Effector memory CD4-positive, alpha-beta T cell (primary cell): ENCODE measurements at places on chromosomes 12 and 14.

DNA sequence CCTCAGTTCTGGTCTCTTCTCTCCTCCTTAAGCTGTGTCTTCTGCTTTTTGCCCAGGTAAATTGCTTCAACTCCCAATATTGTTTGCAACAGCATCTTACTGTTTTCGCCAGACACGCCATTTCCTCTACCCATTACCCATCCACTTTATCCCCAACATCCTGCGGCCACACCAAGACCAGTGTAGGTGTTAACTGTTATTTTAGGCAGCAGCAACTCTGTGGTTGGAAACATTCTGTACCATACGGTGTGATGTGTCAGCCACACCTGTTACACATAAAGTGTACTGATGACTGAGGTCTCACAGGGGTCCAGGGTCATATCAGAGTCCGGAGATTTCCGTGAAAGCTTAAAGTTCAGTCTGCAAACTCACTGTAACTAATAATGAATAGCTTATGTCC is 21.8 kb upstream of the KLRD1 start:
- no peaks in the 10 kb centered on the region for H3K4me1 ChIP-seq
- no peak overlapping the region for H3K27ac ChIP-seq

DNA sequence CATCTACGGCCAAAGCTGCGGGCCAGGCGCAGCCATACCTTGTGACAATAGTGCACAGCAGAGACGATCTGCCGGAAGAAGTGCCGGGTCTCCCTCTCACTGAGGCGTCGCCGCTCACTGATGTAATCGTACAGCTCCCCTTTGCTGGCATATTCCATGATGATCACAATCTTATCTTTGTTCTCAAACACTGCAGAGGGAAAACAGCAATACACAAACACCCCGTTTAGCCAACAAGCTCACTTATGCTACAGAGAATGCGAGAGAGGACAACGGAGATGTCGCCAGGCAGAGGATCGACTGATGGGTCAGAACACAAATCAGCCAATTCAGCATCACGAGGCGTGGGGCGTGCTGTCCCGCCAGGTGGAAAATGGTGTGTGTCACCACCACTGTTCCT is 52.1 kb downstream of the NUAK1 start:
- no peaks in the 10 kb centered on the region for H3K4me1 ChIP-seq
- no peak for DNase-seq

- no peak overlapping the region for H3K27ac ChIP-seq
- no peaks in the 10 kb centered on the region for H3K27me3 ChIP-seq
- H3K4me3 ChIP-seq, result no peak overlapping the region
- no peaks in the 10 kb centered on the region for H3K4me1 ChIP-seq
- DNase-seq, result no peak
Observed at GRCh38 chr12:95173392-95174251, 43.6 kb downstream of the FGD6 start.

DNA sequence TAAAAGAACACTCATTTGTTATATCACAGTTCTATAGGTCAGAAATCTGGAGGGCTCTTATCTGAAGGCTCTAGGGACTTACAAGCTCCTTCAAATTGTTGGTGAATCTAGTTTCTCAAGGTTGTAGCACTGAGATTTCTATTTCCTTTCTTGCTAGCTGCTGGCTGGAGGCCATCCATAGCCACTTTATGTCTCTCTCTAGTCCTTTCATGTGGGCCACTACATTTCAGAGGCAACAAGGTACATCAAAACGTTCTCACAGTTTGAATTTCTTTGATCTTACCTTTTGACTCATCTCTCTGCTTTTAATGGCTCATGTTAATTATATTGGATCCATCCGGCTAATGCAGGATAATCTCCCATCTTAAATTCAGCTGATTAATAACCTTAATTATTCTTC is 286.8 kb downstream of the DIO2 start:
- H3K4me3 ChIP-seq, result no peak overlapping the region
- H3K27ac ChIP-seq, result no peak overlapping the region
- no peak for DNase-seq
- H3K36me3 ChIP-seq, result no peaks in the 10 kb centered on the region
- no peaks in the 10 kb centered on the region for H3K4me1 ChIP-seq

GRCh38 chr12:117580718-117581062 is 219.3 kb upstream of the NOS1 start:
- no peak overlapping the region for H3K4me3 ChIP-seq
- no peaks in the 10 kb centered on the region for H3K4me1 ChIP-seq
- no peak for DNase-seq
